Activated CD4-positive, alpha-beta T cell treated with anti-CD3 and anti-CD28 coated beads, Interleukin-2, amount 10 ng/mL, durations not matched to agents 24 days and 14 days (primary cell): ENCODE measurements at places on chromosomes 4 and X.

- peaks cover 89% of the 10 kb centered on the region for H3K27me3 ChIP-seq
- no peak overlapping the region for H3K4me3 ChIP-seq
- H3K4me1 ChIP-seq: peaks cover 34% of the 10 kb centered on the region
- H3K36me3 ChIP-seq: no peaks in the 10 kb centered on the region
- DNase-seq: no peak
- no peak overlapping the region for H3K27ac ChIP-seq
Observed at GRCh38 chr4:54095110-54095825, 4.7 kb upstream of the GSX2 start.

DNA sequence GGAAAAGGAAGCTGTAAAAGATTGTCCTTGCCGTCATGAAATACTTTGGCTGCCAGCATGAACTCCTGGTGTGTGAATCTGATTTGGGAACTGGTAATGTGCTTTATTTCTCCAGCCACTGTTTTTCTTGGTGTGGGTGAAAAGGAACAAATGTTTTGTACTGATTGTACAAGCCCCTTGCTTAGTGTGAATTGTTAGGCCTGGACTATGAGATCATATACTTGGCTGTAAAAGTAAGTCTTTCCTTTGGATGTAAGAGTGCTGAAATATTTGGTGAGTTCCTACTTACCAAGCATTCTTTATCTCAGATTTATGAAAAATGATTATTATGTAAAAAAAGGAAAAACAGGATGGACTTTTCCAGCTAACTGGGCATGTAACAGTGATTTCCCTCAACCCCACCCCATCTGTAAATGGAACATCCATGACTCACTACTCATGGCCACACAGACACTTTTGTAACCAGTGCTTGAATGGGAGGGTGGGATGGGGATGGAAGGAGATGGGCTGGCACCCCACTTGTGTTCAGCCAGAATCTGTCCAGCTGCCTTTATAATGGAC, 6.3 kb downstream of the FNIP2 start:
- no peak for DNase-seq
- H3K27me3 ChIP-seq: no peaks in the 10 kb centered on the region
- H3K27ac ChIP-seq: no peak overlapping the region
- H3K4me1 ChIP-seq: peaks cover 55% of the 10 kb centered on the region

GRCh38 chr4:184825141-184825895, 450 bp downstream of the ACSL1 start:
- DNase-seq: peak; percentile 89
- peak overlapping the region; percentile 90 for H3K27ac ChIP-seq
- H3K4me3 ChIP-seq: peak overlapping the region; percentile 85
- peaks cover 34% of the 10 kb centered on the region for H3K4me1 ChIP-seq

GRCh38 chrX:21305799-21306336, 68.3 kb upstream of the CNKSR2 start:
- no peak overlapping the region for H3K4me3 ChIP-seq
- no peak overlapping the region for H3K27ac ChIP-seq
- H3K36me3 ChIP-seq: no peaks in the 10 kb centered on the region

DNA sequence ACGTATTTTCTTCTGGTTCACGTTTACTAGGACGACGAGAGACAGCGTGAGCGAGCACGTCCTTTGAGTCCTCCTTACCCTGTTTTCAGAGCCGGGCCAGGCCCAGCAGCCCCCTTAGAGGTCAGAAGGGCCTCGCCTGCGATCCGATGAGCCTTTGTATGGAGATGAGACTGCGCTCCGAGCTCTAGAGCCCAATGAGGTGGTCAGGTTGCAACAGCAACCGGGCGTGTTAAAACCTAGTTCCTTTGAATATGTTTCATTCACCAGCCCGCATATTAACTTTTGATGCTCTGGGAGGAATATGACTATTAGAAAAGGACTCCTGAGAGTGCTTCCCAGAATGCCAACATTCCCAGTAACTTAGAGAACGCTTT, 55.6 kb upstream of the TADA2B start:
- H3K4me1 ChIP-seq: peaks cover 76% of the 10 kb centered on the region
- H3K27ac ChIP-seq: peak overlapping the region; percentile 86
- no peaks in the 10 kb centered on the region for H3K27me3 ChIP-seq
- peak overlapping the region; percentile 96 for H3K4me3 ChIP-seq
- peaks cover 17% of the 10 kb centered on the region for H3K36me3 ChIP-seq
- no peak for DNase-seq

DNA sequence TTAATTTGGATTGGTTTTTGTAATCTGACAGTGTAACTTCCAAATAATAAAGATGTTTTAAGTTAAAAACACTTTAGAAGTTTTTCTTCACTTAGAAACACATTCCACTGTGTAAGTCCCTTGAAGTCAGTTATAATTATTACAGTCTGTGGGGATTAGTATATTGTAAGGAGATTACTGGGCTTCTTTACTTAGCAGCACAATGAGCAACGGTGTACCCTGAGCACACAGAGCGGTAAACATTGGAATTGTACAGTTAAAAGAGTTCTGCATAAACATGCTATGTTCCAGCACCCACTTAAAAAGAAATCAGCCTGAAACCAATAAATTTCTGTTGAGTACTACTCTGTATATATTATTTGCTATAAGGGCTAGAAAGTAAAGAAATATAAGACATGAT, 44.3 kb downstream of the CCSER1 start:
- DNase-seq: no peak
- H3K36me3 ChIP-seq: no peaks in the 10 kb centered on the region
- H3K4me3 ChIP-seq: no peak overlapping the region
- no peaks in the 10 kb centered on the region for H3K27me3 ChIP-seq
- H3K4me1 ChIP-seq: no peaks in the 10 kb centered on the region
- H3K27ac ChIP-seq: no peak overlapping the region

- peaks cover 2% of the 10 kb centered on the region for H3K4me1 ChIP-seq
- H3K27ac ChIP-seq: no peak overlapping the region
- no peaks in the 10 kb centered on the region for H3K36me3 ChIP-seq
- DNase-seq: peak; percentile 8
Observed at GRCh38 chr4:81604683-81605218, 133.0 kb upstream of the RASGEF1B start.

DNA sequence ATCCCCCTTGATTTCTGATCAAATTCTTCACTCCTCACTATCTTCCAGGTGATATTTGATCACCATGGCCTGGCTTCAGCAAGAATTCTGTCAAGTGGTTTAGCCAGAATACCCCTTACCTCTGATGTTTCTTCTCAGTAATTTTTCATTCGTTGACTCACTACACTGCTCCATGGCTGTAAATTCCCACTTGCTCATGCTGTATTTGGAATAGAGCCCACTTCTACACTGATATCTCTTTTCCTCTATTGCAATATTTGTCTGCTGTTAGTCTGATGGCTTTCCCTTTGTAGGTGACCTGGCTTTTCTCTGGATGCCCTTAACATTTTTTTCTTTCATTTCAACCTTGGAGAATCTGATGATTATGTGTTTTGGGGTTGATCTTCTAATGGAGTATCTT, 73.9 kb upstream of the DIPK2B start:
- no peaks in the 10 kb centered on the region for H3K27me3 ChIP-seq
- no peaks in the 10 kb centered on the region for H3K36me3 ChIP-seq
- no peak overlapping the region for H3K4me3 ChIP-seq

DNA sequence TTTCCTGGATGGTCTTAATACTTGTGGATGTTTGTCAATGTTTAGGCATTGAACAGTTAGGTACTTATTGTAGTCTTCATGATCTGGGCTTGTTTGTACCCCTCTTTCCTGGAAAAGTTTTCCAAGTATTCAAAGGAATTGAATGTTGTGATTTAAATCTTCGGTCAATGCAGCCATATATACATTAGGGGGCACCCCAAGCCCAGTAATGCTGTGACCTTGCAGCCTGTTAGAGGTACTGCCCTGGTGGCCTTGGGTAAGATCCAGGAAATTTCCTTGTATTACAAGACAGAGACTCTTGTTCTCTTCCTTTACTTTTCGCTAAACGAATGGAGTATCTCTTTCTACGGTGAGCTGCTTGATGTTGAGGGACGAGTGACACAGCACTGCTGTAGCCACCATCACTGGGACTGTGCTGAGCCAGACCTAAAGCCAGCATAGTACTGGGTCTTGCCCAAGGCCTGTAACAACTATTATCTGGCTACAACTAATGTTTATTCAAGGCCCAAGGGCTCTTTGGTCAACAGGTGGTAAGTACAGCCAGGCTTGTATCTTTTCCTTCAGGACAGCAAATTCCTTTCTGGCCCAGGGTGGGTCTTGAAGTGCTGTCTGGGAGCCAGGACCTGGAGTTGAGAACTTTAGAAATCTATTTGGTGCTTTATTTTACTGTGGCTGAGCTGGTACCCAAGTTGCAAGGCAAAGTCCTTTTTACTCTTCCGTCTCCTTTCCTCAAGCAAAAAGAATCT, 118.3 kb upstream of the ATOH1 start:
- DNase-seq: no peak
- no peaks in the 10 kb centered on the region for H3K27me3 ChIP-seq
- no peaks in the 10 kb centered on the region for H3K4me1 ChIP-seq
- H3K36me3 ChIP-seq: no peaks in the 10 kb centered on the region

GRCh38 chr4:113662581-113662980, 99.0 kb downstream of the CAMK2D start:
- no peak for DNase-seq
- H3K27me3 ChIP-seq: no peaks in the 10 kb centered on the region
- peaks cover 37% of the 10 kb centered on the region for H3K36me3 ChIP-seq
- H3K4me3 ChIP-seq: no peak overlapping the region
- peaks cover 18% of the 10 kb centered on the region for H3K4me1 ChIP-seq

GRCh38 chr4:38243388-38244053, 283.3 kb downstream of the PTTG2 start:
- H3K36me3 ChIP-seq: no peaks in the 10 kb centered on the region
- H3K4me3 ChIP-seq: no peak overlapping the region
- peaks cover 7% of the 10 kb centered on the region for H3K4me1 ChIP-seq
- peaks cover 1% of the 10 kb centered on the region for H3K27me3 ChIP-seq
- no peak for DNase-seq
- no peak overlapping the region for H3K27ac ChIP-seq

GRCh38 chr4:43471950-43472349, 579.4 kb downstream of the GRXCR1 start:
- no peak overlapping the region for H3K27ac ChIP-seq
- no peak for DNase-seq
- H3K4me3 ChIP-seq: no peak overlapping the region
- no peaks in the 10 kb centered on the region for H3K27me3 ChIP-seq
- H3K4me1 ChIP-seq: no peaks in the 10 kb centered on the region

DNA sequence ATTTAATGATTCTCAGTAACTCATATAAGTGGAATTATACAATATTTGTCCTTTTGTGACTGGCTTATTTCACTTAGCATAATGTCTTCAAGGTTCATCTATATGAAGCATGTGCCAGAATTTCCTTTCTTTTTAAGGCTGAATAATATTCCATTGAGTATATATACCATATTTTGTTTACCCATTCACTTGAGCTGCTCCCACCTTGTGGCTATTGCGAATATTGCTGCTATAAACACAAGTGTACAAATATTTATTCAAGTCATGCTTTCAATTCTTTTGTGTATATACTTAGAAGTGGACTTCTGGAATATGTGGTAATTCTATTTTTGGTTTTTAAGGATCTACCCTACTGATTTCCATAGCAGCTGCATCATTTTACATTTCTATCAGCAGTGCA, 219.1 kb downstream of the MID1 start:
- H3K36me3 ChIP-seq: no peaks in the 10 kb centered on the region
- no peak overlapping the region for H3K4me3 ChIP-seq
- no peaks in the 10 kb centered on the region for H3K4me1 ChIP-seq
- no peak overlapping the region for H3K27ac ChIP-seq
- DNase-seq: no peak

DNA sequence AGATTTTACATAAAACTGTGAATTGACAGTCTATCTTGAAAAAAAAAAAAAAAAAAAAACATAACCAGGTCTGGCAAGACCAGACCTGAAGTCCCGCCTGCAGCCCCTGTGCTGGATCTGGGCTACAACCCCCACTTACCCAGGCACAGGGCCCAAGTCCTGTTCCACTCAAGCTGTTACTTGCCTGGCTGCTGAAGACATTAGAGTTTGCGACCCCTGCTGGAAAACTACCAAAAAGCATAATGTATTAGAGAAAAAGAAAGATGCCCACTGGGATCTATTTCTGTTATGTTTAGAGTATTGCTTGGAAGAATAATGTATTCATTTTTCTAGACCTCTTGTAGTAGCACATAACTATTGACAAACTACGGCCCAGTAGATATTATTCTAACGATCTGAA, 4.7 kb downstream of the HS3ST1 start:
- peaks cover 23% of the 10 kb centered on the region for H3K27me3 ChIP-seq
- H3K4me1 ChIP-seq: peaks cover 5% of the 10 kb centered on the region
- no peaks in the 10 kb centered on the region for H3K36me3 ChIP-seq

- no peak overlapping the region for H3K27ac ChIP-seq
- H3K36me3 ChIP-seq: peaks cover 26% of the 10 kb centered on the region
- no peaks in the 10 kb centered on the region for H3K27me3 ChIP-seq
- DNase-seq: peak; percentile 23
- H3K4me1 ChIP-seq: peaks cover 49% of the 10 kb centered on the region
Observed at GRCh38 chr4:71009086-71009485, 15.6 kb downstream of the DCK start.

- no peaks in the 10 kb centered on the region for H3K27me3 ChIP-seq
- H3K27ac ChIP-seq: no peak overlapping the region
- H3K4me1 ChIP-seq: peaks cover 6% of the 10 kb centered on the region
- H3K4me3 ChIP-seq: no peak overlapping the region
Observed at GRCh38 chr4:142824368-142824767, 21.7 kb downstream of the INPP4B start.

- DNase-seq: no peak
- no peaks in the 10 kb centered on the region for H3K27me3 ChIP-seq
- H3K4me3 ChIP-seq: no peak overlapping the region
- H3K27ac ChIP-seq: no peak overlapping the region
- H3K4me1 ChIP-seq: no peaks in the 10 kb centered on the region
Observed at GRCh38 chr4:41538887-41539498, 1.0 kb downstream of the LIMCH1 start.

GRCh38 chrX:39654952-39655351, 442.8 kb downstream of the BCOR start:
- H3K27me3 ChIP-seq: no peaks in the 10 kb centered on the region
- no peak overlapping the region for H3K27ac ChIP-seq

DNA sequence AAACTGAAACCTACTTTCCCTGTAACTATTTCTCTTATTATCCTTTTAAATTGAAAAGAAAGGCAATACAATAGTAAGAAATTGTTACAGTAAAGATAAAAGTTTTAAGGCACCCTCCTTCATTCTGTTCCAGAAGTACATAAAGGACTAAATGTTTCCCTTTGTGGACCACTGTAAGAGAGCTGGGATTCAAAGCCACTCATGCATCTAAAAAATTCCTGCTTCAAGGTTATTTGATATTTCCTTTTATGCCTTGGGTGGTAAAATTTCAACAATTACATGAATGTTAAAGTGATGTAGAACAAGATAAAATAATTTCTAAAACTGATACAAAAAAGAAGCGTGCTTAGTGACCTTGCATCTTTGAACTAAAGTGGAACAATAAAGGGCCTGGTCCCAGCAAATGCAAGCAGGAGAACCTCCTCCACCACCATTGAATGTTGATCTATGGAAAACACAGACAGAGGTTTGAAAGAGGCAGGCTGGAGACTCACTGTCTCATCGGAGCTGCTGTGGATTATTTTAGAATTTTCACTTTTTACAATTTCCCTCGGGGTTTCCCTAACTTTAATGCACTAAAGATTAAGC, 42.3 kb upstream of the PRSS12 start:
- no peaks in the 10 kb centered on the region for H3K27me3 ChIP-seq
- no peak overlapping the region for H3K4me3 ChIP-seq
- H3K36me3 ChIP-seq: no peaks in the 10 kb centered on the region
- no peak overlapping the region for H3K27ac ChIP-seq
- no peak for DNase-seq

GRCh38 chr4:87749883-87750282, 49.5 kb upstream of the IBSP start:
- no peaks in the 10 kb centered on the region for H3K36me3 ChIP-seq
- no peak for DNase-seq
